ENCODE measurements at places on chromosomes 16 and 17. TPM values are rescaled to one million over a fixed set of nuclear protein-coding genes. Genes with fewer than 3 reads are reported as not detected.
A peak's percentile ranks its signal among the peaks of the same experiment; 100 is the strongest.

- DNase-seq = no peak
- no peaks in the 10 kb centered on the region for H3K36me3 ChIP-seq
- H3K4me1 ChIP-seq = no peaks in the 10 kb centered on the region
- no peak overlapping the region for H3K4me3 ChIP-seq
- H3K27ac ChIP-seq = no peak overlapping the region
Measured at GRCh38 chr17:77404812-77405581, 264.2 kb downstream of the SEC14L1 start.

DNA sequence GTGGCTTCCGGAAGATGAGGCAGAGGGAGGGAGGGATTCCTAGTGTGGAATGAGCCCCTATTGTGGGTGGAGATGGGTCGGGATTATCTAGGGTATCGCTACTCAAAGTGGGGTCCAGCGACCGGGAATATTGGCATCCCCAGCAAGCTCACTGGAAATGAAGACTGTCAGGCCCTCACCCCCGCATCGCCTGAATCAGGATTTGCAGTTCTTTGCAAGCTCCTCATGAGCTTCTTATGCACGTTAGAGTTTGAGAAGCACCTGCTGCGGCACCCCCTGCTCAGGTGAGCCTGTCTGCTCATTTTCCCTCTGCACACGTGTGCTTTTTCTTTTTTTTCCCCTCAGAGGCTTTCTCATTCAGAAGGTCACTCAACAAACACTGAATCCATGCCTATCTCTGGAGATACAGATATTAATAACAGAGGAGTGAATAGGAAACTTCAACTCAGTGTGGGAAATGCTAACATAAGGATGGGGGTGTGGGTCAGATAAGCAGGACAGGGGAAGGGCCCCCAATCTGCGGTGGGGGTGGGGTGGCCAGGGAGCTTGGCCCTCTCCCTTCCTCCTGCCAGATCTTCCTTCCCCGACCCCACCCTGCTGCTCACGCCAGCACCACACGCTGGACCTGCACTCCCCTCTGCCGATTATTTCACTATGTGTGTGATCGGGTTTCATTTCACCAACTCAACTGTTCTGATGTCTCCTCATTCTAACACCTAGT is 67.7 kb upstream of the NFAT5 start:
- H3K36me3 ChIP-seq = no peaks in the 10 kb centered on the region
- no peak for DNase-seq
- no peak overlapping the region for H3K4me3 ChIP-seq
- H3K4me1 ChIP-seq = no peaks in the 10 kb centered on the region

GRCh38 chr16:67396159-67397035 is 3.1 kb upstream of the TPPP3 start:
- no peak overlapping the region for H3K27ac ChIP-seq
- DNase-seq = peak; percentile 89
- H3K4me3 ChIP-seq = no peak overlapping the region
- H3K27me3 ChIP-seq = no peaks in the 10 kb centered on the region

Gene TBC1D26
- 0.85 TPM for total RNA-seq

Gene IQCK
- 21.0 TPM for total RNA-seq

Gene ZNF597
- total RNA-seq = 1.5 TPM

Gene SNAI3
- 2.0 TPM for total RNA-seq

Gene HBA1
- total RNA-seq = not detected

Gene EPOP
- total RNA-seq = 10.6 TPM

Gene OMG
- total RNA-seq = not detected
